Neural progenitor cell (in vitro differentiated cells): ENCODE measurements at places on chromosomes 1 and 21. TPM values are rescaled to one million over a fixed set of nuclear protein-coding genes. Genes with fewer than 3 reads are reported as not detected.

The TRIM45 gene
- total RNA-seq: 15.7 and 19.0 TPM in 2 replicates

- H3K4me3 ChIP-seq: no peak overlapping the region
- no peak for DNase-seq
- H3K36me3 ChIP-seq: no peaks in the 10 kb centered on the region
- no peak overlapping the region for H3K27ac ChIP-seq
- H3K4me1 ChIP-seq: no peaks in the 10 kb centered on the region
Measured at GRCh38 chr1:221991221-221991620, 249.3 kb upstream of the DUSP10 start.

The CNR2 gene
- not detected in 2 replicates for total RNA-seq

The C4BPA gene
- total RNA-seq: 0.06 TPM in 1 of 2 replicates, not detected in the other

The SPRR2F gene
- total RNA-seq: not detected in 2 replicates

GRCh38 chr1:151146072-151146411, 389 bp downstream of the SEMA6C start:
- peaks cover 30% of the 10 kb centered on the region for H3K4me1 ChIP-seq
- peaks cover 32% of the 10 kb centered on the region for H3K27me3 ChIP-seq
- H3K27ac ChIP-seq: no peak overlapping the region
- DNase-seq: peak; percentile 37
- H3K36me3 ChIP-seq: no peaks in the 10 kb centered on the region
- H3K4me3 ChIP-seq: peak overlapping the region; percentile 91
